ENCODE measurements at places on chromosomes 5 and 9.

GRCh38 chr5:127292030-127292735, 1.6 kb downstream of the MEGF10 start:
- no peak for DNase-seq

- no peak for DNase-seq
These were observed 126.3 kb downstream of the HMHB1 start for GRCh38 chr5:143938230-143938629.

- DNase-seq: no peak
These were observed 13.5 kb upstream of the TTLL11 start for GRCh38 chr9:122106576-122106975.

DNA sequence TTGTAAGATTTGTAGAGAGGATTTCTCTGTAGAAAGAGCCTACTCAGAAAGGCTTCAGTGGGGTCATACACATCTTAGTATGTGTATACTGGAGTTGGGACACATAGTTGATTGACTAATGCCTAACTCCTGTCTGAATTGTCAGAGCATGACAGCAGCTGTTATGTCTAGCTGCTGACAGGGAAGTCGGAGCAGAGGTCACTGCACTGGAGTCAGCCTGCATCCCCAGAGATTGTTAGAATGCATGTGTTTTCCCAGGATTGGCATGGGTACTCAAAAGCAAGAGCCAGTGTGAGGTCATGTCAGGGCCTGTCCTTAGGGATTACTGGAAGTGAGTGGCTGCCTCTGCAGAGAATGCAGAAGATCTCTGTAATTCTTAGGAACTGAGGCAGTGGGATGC, 82.7 kb downstream of the ITGA1 start:
- no peak for DNase-seq

- DNase-seq: no peak
These were observed 26.6 kb downstream of the HABP4 start for GRCh38 chr9:96476591-96476990.

DNA sequence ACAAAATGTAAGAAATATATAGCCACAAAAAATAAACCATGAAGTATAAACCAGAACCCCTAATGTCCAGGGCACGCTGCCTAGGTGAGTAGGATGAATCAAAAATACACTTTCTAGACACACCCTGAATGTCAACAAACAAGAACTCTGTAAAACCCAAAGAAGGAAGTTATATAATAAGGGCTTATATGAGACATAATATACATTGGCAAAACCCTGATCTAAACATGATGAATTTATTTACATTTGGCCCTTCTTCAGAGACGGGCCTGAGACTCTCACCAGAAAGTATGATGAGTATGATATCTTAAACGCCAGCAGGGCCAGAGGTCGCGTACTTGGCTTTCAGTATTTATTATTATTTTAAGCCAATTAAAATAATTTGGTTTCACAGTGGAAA, 125.1 kb upstream of the FST start:
- DNase-seq: no peak

- DNase-seq: no peak
These were observed 315.2 kb upstream of the ACO1 start for GRCh38 chr9:32069169-32069813.

DNA sequence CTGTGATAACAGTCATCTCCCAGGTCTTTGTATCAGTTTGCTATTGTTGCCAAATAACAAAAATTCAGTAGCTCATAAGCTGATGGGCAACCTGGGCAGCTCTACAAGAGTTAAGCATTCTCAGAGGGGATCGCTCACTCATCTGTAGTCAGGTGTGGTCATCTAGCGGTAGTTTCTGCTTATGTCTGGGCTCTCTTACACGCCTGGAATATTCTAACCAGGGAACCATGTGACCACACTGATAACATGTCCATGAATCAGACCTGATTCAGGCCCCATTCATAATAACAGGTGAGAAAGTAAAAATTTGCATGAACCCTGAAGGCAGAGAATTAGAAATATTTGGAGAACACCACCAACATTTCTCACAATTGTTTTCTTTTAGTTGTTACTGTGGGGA, 576.1 kb downstream of the SLCO4C1 start:
- no peak for DNase-seq

DNA sequence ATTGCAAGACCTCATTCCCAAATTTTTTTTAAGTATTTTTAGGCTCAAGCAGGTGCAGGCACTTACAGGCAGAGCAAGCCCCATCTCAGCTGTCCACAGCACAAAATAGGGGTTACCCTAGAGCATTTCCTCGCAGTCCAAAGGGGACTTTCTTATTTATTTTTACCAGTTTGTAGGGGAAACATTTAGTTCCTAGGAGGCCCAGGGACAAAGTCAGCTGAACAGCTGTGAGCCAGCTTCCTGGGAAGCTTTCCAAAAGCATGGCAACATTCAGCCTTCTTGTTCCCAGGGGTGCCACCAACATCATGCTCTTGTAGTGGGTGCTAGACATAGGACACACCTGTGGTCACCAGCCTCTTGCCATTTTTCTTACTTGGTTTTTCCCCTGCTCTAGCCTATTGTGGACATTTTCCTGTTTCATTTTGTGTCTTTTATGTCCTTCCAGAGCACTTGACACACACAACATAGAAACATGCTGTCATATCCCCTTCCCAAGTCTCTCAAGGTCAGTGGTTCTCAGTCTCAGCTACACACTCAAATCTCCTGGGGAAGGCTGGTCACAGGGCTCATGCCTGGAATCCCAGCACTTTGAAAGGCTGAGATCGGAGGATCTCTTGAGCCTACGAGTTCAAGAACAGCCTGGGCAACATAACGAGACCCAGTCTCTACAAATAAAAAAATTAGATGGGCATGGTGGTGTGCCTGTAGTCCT, 38.2 kb downstream of the HAVCR1 start:
- DNase-seq: no peak

GRCh38 chr5:68225188-68225910, 9.8 kb downstream of the PIK3R1 start:
- no peak for DNase-seq

GRCh38 chr5:150298701-150299451, 3.8 kb downstream of the ARSI start:
- peak; percentile 78 for DNase-seq

DNA sequence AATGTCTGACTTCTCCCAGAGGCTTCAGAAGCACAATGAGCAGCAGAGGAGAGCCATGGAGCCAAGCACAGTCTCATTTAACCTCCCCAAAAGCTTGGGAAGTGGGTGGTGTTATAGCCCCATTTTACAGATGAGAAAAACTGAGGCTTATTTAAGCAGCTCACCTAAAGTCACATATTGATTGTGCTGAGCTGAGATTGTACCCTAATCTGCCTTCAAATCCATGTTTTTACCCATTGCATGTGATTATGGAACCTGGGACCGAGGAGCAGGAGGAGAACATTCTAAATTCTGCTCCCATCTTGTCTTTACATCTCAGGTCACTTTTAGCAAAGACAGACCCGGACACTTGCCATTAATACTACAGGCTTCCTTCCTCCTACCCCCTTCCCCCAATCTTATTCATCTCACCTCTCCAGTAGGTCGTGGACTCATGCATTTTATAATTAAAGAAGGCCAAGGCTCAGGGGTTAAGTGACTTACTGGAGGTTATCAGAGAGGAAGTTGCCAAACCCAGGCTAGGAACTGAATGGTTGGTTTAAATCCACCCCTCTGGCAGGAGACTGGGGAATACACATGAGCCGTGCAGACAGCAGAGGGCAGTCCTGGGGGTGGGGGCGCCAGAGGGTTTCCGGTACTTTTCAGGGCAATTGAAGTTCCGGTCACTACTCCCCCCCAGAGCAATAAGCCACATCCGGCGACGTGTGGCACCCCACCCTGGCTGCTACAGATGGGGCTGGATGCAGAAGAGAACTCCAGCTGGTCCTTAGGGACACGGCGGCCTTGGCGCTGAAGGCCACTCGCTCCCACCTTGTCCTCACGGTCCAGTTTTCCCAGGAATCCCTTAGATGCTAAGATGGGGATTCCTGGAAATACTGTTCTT, 51.0 kb upstream of the IL17B start:
- no peak for DNase-seq

GRCh38 chr5:76021936-76022584, 61.1 kb upstream of the SV2C start:
- no peak for DNase-seq

All from SJSA1 (cell line).